ENCODE measurements at places on chromosomes 4 and X.
A peak's percentile ranks its signal among the peaks of the same experiment; 100 is the strongest.

- DNase-seq: no peak
Observed at GRCh38 chr4:118911238-118911703, 22.6 kb downstream of the SYNPO2 start.

- DNase-seq: no peak
Observed at GRCh38 chr4:31088600-31089230, 368.5 kb downstream of the PCDH7 start.

- DNase-seq: no peak
Observed at GRCh38 chrX:23637187-23637586, 30.1 kb upstream of the PRDX4 start.

GRCh38 chrX:43836435-43837184 lies 45.6 kb downstream of the MAOB start:
- peak; percentile 41 for DNase-seq

- DNase-seq: no peak
Observed at GRCh38 chrX:94053575-94053974, 379.6 kb downstream of the FAM133A start.

DNA sequence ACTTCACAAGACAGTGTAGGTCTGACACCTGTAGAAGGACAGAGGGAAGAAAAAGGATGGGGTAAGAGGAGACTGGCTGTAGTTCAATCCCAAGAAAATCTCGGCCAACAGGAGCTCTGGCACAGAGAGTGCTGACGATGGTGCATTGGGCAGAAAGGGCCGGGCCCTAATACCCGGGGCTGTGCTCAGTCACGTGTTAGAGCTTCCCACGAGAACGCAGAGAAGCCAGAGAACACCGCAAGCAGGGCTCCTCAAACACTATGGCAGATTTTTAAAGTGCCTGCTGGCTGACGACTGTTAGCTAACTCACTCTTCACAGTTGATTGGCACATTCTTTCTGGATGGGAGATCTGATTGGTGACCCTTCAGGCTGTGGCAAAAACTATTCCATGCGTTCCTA lies 35.5 kb downstream of the EREG start:
- no peak for DNase-seq

GRCh38 chrX:130848763-130849162 lies 54.2 kb downstream of the ENOX2 start:
- no peak for DNase-seq

DNA sequence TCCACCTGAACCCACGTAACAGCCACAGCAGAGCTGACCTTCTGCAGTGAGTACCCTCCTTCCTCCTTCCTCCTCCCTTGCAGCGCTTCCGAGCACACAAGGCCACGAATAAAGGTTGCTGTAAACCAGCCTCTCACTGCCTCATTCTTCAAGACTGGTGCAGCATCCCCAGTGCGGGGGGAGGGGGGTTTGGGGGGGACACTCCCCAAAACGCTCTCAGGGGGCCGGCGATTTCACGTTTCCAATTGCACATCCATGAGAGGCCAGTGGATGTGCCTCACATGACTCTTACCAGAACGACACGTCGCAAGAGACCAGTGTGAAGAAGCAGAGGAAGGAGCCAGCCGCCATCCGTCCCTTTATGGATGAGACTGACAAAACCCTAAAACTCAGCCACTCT lies 5.2 kb downstream of the DHRSX start:
- no peak for DNase-seq

DNA sequence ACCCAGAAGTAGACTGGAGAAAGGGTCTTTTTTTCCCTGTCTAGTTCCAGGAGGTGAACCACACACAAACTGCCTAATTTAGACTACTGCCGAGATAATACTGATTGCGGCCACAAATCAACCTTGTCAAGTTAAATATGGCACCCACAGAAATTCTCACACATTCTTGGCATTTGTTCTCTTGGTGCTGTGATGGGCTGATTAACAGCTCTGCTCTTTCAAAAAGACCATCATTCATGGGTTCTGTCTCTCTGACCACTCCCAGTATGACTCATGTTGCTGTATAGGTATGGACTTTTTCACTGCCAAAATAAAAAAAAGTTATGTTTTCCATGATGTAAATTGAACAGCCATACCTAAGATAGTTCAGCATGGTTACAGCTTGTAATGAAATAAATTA lies 1003.5 kb upstream of the LCORL start:
- DNase-seq: no peak

DNA sequence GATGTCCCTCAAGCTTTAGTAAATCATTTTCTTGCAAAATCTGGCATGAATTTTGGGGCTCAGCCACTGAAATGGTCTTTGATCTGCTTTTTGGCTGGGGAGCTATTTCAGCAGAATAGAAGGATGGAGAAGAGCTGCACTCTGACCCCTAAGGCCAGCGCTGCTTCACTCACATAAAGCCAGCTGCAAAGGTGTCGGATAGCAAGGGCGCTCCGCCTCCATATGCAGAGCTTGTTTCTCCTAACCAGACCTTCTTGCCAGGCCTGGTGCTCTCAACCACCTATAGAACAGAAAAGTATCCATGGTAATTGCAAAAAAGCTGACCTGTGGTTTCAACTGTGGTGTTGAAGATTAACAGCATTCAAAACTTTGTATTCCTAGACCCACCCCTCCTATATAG lies 24.1 kb upstream of the COQ2 start:
- no peak for DNase-seq

DNA sequence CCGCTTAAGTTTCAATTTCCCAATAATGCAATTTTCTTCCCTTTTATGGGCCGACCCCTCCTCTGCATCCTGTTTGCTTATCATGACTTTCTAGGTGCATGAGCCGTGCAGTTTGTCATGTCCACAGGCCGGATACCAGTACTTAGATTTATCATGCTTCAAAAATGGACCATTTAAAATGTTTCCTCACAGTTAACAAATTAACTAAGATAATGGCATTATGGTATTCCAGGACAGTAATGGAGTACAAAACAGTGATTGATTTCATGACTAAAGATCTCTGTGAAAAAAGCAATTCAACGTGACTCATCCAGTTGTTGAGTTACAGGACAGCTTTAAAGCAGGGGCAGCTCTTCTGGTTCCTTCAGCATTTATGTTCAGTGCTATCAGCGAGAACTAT lies 23.0 kb downstream of the SNX25 start:
- DNase-seq: no peak

- no peak for DNase-seq
Observed at GRCh38 chr4:32858971-32859370, 2138.8 kb downstream of the PCDH7 start.

GRCh38 chrX:46500054-46500453 lies 45.2 kb downstream of the ZNF674 start:
- DNase-seq: peak; percentile 2

- DNase-seq: no peak
Observed at GRCh38 chrX:68669871-68670270, 22.4 kb downstream of the STARD8 start.

GRCh38 chrX:133175605-133176004 lies 42.5 kb downstream of the TFDP3 start:
- DNase-seq: no peak

- DNase-seq: no peak
Observed at GRCh38 chr4:101938836-101939235, 148.3 kb downstream of the BANK1 start.

DNA sequence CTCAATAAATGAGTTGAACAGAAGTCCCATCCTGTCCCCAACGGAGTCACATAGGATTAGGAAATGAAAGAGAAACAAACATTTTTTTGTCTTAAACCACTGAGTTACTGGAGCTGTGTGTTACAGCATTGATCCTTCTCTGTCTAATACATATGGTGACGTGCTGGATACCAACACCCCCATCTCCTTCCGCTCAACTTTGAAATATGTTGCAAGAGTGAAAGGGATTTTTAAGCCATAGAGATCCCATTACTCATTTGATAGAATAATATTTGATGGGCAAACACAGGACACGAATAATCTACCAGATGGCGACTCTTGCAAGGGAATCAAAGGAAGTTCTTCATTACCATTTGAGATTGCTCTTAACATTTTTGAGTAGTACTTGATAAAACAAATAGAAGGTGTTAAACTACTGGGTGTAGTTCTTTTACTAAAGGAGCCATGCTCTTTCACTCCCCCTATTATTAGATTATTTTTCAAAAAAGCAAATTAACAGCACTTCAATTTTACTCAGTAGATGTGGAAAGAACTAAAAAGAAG lies 140.5 kb downstream of the PACRGL start:
- no peak for DNase-seq

DNA sequence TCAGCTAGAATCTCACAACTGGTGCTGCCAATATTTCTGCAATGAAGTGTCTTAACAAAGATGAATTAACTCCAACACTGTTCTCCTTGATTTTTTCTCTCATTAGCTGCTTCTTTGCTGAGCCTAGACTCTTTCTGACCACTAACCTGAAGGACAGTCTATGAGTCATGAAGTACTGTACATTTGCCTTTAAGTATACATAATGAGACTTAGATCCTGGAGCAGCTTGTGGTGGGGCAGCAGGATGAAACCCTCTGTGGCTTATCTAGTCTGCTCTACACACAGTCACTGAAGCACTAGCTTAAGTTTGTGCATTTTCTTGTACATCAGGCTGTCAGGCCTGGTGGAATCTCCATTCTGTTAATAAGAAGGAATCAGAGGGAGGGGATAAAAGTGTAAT lies 307.4 kb upstream of the SMIM31 start:
- DNase-seq: no peak

- no peak for DNase-seq
Observed at GRCh38 chrX:87063642-87064041, 454.0 kb upstream of the KLHL4 start.

- peak; percentile 29 for DNase-seq
Observed at GRCh38 chrX:15750611-15751154, 12.6 kb downstream of the CA5B start.

DNA sequence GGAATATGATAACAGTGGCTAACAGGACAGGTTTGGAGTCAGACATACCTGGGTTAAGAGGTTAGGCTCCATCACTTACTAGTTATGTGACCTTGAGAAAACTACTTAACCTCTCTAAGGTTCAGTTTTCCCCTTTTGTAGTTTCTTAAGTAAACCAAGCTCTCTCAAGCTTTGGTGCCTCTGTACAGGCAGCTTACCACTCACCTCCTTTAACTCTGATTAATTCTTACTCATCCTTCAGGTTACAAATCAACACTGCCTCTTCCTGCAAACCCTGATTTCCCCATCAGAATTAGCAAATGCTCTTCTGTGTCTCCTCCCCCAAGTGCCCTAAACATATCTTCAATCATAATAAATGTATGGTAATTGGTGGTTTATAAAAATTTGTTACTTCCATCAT lies 3.5 kb upstream of the SERTM2 start:
- DNase-seq: no peak

DNA sequence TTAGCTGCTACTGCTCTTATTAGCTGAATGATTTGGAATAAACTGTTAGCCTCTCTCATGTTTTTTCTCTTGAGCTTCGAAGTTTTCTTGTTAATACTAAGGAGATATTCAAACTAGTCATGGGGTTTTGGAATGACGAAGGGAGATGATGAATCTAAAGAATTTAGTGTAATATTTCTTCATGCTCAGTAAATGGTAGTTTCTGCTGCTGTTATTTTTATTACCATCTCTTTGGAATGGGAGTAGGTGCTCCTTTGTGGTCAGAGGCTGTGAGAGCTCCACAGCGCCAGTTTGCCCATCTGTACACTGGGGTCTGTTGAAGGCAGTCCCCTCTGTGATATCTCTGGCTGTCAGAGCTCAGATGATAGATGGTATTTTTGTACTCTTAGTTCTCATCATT lies 33.7 kb downstream of the HTT start:
- DNase-seq: no peak

DNA sequence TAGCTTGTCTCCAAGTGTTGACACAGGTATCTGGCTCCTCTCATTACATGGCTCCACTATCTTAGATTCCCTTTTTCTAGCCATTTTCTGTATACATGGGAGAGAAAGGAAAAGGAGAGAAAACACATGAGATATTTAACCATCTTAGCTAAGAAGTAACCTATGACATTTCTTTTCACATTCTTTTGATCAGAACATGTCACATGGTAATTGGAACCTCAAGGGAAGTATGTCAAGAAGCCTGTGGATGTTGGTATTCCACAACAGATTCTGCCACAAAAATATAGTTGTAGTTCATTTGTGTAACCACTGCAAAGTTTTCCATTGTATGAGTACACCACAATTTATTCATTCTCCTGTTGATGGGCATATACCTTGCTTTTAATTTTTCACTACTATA lies 18.7 kb upstream of the GABRB1 start:
- no peak for DNase-seq

- no peak for DNase-seq
Observed at GRCh38 chr4:10346023-10346422, 111.2 kb downstream of the ZNF518B start.

DNA sequence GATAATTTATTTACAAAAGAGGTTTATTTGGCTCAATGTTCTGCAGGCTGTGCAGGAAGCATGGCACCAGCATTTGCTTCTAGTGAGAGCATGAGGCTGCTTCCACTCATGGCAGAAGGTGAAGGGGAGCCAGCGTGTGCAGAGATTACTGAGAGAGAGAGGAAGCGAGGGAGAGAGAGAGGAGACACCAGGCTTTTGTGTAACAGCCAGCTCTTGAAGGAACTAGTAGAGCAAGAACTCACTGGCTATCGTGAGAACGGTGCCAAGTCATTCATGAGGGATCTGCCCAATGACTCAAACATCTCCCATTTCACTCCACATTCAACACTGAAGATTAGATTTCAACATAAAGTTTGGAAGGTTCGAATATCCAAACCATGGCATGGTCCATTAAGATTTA lies 12.7 kb downstream of the GUCY1A1 start:
- peak; percentile 51 for DNase-seq

DNA sequence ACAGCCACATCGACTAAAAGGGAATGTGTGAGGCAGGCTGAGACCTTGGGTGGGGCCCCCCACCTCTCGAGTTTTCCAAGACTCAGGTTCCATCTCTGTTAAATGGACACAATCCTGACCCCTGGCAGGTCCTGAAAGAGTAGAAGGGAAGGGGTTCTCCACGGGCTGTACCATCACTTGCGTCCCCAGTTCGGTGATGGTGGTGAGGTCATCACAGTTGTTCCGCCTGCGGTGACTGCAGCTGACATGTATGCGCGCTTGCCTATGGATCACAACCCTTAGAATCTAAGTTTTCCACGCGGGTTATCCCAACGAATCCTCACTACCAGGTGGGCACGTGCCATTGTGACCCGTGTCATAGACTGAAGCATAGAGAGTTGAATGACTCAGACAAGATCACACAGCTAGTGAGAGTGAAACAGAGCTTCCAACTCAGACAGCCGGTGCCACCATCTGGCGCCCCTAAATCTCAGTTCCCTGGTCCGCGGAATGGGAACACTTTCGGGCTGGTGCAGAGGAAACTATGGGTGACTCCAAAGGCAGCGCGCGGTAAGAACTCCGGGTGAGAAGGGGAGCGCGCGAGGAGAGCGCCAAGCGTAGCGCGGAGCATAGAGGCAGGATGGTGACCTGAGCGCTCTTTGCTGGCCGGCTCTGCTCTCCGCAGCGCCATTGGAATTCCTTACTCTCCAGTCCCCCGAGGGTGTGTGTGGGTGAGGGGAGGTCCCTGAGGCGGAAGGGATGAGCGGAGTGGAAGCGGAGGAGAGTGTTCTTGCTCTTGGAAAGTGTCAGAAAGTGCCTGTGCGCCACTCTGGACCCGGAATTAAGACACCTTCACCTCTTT lies 10.5 kb downstream of the MSX1 start:
- DNase-seq: no peak

Data from common myeloid progenitor, CD34-positive (primary cell).